ENCODE measurements at places on chromosomes 1 and 21.

DNA sequence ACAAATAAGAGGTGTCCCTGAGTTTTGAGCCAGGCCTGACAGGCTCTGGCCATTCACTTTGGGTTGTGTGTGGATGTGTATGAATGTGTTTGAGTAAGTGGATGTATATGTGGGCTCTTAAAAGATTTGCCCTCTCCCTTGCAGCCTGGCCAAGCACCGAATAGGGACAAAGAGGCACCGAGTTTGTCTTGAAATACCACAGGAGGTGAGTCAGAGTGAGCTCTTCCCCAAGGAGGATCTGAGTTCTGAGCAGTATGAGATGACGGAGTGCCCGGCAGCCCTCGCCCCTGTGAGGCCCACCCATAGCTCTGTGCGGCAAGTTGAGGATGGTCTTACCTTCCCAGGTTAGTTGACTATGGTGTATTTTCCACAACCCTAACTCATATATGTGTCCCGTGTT is 19.0 kb downstream of the KDM4A start:
- peak; percentile 61 for DNase-seq

DNA sequence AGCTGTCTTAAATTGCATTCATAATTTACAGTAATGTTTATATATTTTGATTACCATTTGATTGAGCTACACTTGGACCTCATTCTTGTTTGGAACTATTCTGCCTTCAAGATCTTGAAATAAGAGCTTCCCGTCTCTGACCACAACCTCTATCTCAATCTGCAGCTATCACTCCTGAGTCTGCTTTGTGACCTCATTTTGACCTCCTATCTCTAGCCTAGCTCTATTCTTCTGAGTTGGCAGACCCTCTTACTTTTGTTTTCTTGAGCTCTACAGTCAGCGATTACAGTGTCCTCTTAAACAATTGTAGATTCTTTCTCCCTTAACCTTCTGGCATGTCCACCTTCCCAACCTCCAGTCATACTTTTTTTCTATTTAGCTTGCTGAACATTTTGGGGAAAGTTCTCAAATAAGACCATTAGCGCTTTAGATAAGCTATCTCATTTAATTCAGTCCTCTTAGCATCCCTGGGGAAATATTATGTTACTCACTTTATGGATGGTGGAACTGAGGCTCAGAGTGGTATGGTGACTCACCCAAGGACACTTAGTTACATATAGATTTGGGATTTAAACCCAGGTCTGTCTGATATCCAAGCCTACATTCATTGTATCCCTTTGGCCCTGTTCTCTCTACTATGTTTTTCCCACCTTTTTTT is 19.1 kb downstream of the RPAP2 start:
- DNase-seq: no peak

GRCh38 chr1:203044546-203045250 is 18.4 kb downstream of the PPFIA4 start:
- no peak for DNase-seq

GRCh38 chr21:31470896-31471694 is 127.0 kb upstream of the TIAM1 start:
- no peak for DNase-seq

GRCh38 chr1:71783071-71783470 is 499.3 kb downstream of the NEGR1 start:
- DNase-seq: no peak

DNA sequence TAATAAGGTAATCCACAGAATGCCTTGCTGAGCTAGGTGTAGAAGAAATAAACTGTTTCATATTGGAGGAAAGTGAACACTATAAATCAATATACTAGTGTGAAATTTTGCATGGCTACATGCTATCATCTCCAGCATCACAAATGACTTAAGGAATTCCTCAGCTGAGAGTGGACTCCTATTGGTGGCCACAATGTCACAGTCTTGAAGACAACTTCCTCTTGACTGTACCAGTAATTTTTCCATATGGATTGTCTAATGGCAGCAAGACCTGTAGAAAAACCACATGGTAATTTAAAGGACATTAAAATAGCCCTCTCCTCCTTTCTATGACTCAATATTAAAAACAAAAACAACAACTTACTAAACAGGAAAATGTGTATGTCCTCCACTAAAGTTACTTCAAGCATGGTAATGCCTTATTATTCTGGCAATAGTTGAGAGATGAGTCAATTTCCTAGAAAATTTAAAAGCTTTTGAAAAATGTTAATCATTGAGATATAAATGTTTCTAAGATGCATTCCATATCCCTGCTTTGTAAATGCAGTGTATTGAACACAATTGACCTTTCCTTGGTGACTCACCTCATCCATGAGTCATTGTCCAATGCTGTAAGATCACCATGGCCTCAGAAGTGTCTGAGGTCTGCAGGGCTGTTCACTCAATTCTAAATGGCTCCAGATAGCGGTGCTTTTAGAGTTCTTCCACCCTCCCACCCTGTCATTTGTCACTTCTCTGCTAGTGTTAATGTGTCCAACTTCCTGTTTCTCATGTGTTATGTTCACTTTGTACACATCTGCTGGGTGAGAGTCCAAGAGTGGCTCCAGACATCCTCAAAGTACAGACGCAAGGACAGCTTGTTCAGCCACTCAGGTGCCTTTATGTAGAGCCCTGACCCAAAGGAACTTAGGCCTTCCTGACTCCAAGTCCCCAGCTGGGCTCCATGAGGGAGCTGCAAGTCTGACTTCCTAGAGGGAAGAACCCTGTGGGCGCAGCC is 32.8 kb upstream of the DNASE2B start:
- DNase-seq: peak; percentile 56

DNA sequence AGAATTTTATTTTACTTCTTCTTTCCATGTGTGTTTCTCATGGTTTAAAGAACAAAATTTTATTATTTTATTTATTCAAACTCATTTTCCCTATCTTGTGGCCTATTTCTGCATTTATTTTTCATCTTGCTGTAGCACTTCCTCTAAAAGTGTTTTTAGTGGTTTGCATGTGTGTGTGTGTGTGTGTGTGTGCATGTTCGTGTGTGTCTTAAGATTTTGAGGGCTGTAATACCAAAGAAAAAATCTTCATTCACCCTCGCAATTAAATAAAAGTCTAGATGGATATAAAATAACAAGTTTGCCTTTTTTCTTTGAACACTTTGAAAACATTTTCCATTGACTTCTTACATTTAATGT is 24.6 kb upstream of the FCRL3 start:
- DNase-seq: no peak

DNA sequence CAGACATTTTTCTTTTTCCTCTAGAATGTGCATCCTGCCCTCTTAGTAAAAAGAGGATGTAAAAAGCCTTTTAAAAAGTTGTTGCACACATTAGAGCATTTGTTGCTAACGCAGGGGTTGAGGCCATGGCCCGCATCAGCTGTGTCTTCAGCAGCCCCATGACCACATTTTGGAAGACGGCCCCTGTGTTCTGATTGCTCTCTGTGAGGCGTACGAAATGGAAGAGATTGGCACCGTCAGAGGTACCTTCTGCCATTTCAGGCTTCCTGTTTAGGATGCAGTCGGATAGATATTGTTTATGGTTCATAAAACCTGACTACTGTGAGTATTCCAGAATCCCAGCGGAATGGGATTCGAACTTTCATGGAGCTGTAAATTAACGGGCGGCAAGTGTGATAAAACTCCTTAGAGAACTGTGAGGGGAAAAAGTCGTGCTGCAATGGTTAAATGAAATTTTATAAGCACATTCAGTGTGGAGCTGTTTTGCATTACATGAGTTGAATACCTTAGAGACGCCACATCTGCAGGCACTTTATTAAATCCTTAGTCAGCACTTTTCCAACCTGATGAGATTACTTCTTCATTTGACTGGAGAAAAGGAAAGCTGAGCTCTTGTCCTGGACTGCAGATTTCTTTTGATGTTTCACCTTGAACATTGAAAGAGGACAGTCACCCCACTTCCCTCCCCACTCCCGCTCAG is 273.9 kb downstream of the TM2D1 start:
- DNase-seq: no peak

- no peak for DNase-seq
These were observed 491.1 kb upstream of the LRRC7 start for GRCh38 chr1:69076631-69077030.

DNA sequence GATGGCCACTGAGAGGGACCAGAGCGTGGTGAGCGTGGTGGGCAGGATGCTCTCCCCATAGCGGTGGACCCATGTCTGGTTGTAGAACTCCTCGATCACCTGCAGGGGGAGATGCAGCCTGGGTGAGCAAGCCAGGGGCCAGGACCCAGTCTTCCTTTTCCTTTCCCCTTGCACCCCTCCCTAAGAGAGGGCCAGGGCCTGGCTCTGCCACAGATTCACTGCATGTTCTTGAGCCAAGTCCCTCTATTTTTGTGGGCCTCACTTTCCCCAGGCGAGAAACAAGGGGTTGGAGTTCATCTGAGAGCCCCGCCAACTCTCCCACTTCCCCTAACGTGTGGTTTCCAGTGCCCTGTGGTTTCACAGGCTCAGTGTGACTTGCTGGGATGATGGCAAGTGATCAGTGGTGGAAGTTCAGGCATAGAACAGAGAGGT is 27.5 kb downstream of the SLC2A1 start:
- no peak for DNase-seq

DNA sequence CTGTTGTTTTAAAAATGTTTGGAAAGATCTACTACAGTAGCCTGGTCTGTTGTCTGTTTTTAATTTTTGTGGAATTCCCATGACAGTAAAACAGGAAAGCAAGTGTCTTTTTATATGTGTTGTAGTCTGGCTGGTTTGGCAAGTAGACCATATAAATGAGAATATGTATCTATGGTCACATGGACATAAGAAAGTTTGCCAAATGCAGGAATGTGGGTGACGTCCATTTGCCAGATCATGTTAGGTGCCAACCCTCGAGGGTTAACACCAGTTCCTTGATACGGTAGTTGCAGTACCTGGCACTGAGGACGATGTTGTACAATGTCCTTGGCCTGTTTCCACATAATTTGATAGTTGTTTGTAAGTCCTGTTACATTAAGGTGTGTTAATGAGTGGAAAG is 6.2 kb downstream of the DAP3 start:
- DNase-seq: no peak

DNA sequence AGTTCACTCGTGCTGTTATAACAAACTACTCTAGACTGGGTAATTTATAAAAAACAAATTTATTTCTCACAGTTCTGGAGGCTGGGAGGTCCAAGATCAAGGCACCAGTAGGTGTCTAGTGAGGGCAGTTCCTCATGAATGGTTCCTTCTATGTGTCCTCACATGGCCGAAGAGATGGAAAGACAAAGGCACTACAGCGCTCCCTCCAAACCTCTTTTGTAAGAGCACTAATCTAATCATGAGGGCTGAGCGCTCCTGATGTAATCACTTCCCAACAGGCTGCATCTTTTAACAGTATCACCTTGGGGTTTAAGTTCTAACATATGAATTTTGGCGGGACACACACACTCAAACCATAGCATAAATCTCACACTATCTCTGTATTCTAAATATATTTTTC is 54.0 kb upstream of the KANK4 start:
- no peak for DNase-seq

- DNase-seq: no peak
These were observed 21.0 kb downstream of the SDE2 start for GRCh38 chr1:225977937-225978748.

- no peak for DNase-seq
These were observed 353.0 kb upstream of the RUNX1 start for GRCh38 chr21:35402061-35402460.

- no peak for DNase-seq
These were observed 32.3 kb upstream of the ABCG1 start for GRCh38 chr21:42186591-42186990.

- no peak for DNase-seq
These were observed 2.1 kb downstream of the FHAD1 start for GRCh38 chr1:15249081-15249480.

- no peak for DNase-seq
These were observed 919 bp downstream of the CHI3L1 start for GRCh38 chr1:203185585-203185984.

- no peak for DNase-seq
These were observed 67.3 kb upstream of the COX20 start for GRCh38 chr1:244768186-244768585.

- DNase-seq: peak; percentile 41
These were observed 140.9 kb upstream of the ARHGEF16 start for GRCh38 chr1:3313576-3313950.

DNA sequence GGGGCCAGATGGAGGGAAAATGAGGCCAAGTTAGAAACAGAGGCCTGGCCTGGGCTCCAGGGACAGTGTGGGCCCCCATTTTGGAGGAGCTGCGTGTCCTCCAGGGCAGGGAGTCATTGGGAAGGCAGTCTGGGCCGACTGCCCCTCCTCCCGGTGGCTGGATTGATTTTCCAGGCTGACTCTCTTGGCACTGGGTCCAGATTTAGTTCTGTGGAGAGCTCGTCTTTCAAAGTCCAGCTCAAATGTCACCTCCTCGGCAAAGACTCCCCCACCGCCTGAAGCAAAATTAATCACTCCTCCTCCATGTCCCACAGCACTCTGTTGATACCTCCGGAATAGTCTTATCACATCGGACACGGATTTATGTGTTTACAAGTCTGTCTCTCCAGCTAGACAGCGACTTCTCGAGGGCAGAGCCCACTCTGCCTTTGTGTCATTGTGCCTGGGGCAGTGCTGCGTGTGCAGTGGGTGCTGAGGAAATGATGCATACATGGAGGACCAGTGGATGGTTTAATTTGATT is 175.1 kb downstream of the CAMTA1 start:
- DNase-seq: no peak

DNA sequence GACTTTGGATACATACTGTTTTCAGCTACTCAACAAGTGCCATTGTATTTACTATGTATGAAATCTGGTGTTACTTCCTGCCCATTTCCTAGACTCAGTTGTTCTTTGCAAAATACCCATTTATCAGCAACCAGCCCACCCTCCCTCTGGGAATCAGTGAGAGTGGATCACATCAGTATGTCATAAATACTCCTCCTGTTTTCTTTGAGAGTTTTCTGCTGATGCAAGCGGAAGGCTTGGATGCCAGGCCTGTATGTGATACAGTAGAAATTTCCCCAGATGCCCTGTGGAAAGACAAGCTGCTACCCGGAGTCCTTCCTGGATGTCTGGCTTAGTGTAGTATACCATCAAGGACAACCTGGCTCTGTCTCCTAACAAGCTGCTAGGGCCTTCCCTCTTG is 2.4 kb upstream of the PTPRC start:
- no peak for DNase-seq

- DNase-seq: no peak
These were observed 58.8 kb downstream of the CLIC4 start for GRCh38 chr1:24803987-24804530.

DNA sequence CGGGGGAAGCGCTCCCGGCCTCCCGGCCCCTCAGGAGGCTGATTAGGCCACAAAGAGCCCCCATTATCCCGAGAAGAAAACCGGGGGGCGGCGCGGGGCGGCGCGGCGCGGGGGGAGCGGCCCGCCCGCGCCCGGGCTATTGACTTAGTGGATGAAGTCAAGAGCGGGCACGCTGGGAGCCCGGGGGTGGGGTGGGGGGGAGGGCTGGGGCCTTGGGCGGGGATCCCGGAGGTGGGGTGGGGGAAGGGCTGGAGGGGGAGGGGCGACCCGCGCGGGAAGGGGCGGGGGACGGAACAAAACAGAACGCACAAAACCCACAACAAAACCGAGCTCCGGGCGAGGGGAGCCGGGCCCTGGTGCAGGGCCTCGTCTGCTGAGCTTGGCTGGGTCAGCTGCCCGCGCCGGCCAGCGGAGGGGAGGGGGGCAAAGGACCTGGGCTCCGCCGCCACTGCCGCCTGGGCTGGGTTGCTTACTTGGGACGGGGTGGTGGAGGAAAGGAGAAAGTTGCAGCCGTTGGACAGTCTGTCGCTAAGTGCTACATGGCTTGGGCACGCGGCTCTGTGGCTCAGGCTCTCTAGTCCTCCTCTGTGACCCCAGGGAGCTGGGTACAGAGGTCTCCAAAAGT is 16.3 kb downstream of the PAX7 start:
- DNase-seq: no peak

GRCh38 chr1:13809461-13810159 is 109.6 kb downstream of the PRDM2 start:
- DNase-seq: no peak

Measured in H54 (cell line).